ENCODE measurements at places on chromosomes 12 and 14.

DNA sequence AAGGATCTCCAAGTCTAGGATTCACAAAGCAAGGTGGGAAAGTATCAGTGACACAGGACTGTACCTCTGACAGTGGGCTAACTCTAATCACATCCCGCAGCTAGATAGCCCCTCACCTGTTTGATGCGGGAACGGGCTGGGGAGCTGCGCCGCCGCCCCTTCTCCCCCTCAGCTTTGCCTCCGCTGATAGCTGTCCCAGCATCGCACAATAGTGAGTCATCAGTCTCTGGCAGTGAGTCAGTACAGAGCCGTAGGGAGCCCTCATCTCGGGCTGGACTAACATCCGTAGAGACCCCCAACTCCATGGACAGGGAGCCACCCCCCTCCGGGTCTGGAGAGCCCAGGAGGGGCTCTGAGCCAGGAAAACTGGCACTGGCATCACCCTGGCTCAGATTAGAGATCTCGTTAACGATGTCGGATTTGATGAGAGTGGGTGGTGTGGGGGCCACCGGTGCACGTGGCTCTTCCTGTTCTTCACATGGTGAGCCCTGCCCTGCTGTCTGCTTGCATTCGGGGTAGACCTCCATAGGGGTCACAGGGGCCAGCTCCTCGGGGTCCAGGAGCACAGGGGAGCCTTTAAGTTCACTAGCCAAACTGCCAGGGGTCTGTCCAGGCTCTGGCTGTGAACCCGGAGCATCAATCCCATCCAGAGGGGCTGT is 10.9 kb downstream of the KMT2D start:
- no peak for DNase-seq

- no peak for DNase-seq
These were observed 4.3 kb downstream of the SLC2A14 start for GRCh38 chr12:7868391-7868790.

GRCh38 chr14:88194531-88194930 is 128.5 kb downstream of the KCNK10 start:
- DNase-seq, result no peak

- no peak for DNase-seq
These were observed 41.1 kb downstream of the PRB3 start for GRCh38 chr12:11228296-11228879.

DNA sequence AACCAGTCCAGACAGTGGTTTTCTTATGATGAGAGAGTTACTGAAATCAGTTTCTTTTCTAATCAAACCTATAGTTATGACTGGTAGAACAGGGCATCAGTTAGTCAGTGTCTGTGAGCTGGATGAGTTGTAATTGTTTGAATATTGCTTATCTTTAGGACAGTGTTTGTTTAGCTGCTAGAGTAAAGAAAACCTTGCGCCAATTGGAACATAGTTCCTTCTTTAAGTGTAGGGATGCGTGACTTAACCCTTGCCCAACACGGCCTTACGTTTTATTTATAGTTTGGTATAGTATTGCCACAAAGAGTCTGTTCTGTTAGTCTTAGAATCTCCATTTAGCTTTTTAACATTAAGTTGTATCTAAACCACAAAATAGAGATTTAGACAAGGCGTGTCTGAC is 572.6 kb downstream of the SLC16A7 start:
- DNase-seq, result no peak

GRCh38 chr14:95321693-95322455 is 2.2 kb upstream of the CLMN start:
- no peak for DNase-seq

DNA sequence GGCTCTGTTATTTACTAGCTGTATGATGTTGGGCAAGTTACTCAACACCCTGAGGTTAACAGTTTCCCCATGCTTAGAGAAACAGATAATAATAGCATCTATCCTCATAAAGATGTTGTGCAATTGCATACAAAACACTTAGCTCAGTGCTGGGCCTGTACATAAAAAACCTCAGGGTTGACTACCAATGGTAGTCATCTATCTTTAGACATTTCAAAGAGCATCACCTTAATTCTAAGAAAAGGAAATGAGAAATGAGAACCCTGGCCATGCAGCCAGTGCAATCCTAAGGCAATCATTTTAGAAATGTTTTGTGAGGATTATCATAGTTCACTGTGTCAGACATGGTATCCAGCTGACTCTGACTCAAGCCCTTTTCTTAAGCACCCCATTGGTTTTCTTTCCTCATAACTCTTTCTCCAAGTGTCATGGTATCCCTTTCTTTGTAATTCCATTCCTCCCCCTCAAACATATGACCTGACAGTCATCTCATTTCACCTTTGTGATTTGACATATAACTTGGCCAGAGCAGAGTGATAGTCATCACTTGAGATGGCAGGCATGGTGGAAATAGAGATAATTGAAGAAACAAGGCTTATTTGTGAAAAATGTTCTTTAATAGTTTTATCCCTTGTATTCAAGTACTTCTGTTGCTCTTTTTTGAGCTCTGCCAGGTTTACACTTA is 29.5 kb upstream of the OSBPL8 start:
- DNase-seq, result no peak

DNA sequence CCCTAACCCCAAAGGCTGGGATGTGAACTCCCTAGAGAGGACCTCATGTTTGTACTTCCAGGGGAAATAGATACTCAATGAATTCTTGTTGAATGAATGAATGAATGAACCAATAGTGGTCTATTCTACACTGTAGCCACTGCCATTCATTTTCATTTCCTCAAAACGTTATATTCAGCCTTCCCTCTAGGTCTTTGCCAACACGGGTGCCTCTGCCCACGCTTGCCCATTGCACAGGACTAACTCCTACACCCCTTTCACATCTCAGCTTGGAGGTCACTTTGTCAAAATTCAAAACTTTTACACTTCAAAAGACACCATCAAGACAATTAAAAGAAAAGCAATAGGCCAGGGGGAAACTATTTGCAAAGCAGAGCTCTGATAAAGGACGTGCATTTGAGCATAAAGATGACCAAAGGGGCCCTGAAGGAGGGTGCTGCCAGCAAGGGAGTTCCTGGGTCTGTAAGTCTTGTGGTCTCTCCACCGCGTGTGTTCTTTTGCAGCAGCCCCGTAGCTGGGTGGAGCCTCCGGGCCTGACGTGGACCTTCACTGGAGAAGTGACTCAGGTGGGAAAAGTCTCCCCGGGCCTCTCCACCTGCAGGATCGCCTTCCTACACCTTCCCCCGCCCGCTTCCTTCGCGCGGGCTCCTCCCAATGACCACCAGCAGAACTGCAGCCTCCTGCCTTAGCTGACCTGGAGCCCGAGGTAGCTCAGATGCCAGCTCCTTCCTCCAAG is 31.5 kb downstream of the TMEM63C start:
- DNase-seq, result no peak

- no peak for DNase-seq
These were observed 2.3 kb upstream of the C14orf39 start for GRCh38 chr14:60488175-60488574.

DNA sequence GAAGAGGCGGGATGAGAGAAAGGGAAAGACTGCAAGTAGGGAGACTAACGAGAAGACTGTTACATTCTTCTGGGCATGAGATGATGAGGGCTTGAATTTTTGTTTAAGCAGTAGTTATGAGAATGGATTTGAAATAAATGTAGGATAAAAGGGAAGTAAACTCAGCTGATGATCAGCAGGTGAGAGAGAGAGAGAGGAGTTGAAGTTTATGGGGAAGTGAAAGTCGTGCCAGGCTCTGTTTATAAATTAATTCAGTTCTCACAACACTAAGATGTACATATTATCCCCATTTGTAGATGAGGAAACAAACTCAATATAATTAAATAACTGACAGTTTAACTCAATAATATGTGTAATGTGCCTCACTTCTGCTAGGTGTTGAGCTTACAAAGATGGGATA is 170.0 kb upstream of the RMST start:
- DNase-seq, result no peak

DNA sequence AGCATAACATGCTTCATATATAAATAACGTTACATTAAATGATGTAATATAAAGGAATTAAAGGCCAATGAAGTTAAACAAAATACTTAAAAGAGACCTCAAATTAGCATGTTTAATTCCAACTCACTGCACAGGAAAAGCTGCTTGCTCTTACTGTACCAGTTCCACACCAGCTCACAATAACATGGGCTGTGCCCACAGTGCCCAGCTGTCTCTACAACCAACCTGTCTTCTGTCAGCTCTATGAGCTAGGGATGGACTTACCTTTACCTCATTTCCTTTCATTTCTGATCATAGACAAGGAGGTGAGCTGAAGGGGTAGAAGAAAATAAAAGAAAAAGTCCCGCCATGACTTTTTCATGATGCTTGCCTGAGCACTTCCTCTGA is 64.8 kb downstream of the NKX2-1 start:
- no peak for DNase-seq

- DNase-seq, result no peak
These were observed 2.2 kb downstream of the ADIPOR2 start for GRCh38 chr12:1692895-1693610.

- DNase-seq, result no peak
These were observed 80.3 kb downstream of the PAPOLA start for GRCh38 chr14:96582411-96582961.

DNA sequence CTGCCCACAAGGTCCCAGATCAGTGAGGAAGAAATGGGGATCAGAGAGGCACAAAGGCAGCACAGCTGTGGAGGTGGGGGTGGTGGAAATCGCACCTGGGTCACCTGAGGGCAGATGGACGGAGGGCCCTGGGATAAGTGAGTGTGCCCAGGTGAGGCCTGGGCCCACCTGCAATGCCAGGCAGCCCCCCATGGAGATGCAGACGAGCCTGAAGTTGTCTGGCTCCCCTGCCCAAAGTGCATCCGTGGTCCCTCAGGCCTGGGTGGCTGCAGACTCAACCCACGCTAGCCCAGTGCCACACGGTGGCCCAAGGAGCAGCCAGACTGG is 84.9 kb downstream of the NCOR2 start:
- DNase-seq, result no peak

DNA sequence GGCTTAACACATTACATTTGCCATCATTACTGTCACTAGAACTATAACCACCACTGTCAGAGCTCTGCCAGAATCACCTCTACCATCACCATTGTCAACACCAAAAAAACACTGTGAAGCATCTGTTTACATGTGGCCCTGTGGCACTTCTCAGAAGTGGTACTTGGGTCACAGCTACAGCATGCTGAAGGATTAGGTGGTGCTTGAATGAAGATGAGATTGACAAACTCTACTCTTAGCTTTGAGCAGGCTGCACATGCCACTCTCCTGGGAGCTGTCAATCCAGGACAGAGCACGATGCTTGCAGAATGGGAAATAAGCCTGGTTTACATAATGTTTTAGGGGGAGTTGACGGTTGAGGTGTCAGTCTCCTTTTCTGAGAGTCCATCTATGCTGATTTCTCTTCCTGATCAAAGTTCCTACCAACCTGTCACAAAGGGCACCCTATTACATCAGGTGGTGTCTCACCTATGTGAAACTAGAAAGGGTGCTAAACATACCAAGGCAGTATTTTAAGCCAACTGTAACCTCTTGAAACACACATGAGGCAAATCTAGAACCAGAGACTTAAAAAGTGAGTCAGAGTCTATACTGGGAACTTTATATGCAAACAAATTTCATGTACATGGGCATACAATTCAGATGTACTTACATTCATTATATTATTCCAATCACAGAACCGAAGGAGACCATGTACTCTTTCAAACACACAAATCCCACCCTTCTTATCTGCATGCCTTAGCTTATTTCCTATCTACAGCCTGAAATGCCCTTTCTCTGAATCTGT is 258.7 kb downstream of the EMP1 start:
- no peak for DNase-seq

DNA sequence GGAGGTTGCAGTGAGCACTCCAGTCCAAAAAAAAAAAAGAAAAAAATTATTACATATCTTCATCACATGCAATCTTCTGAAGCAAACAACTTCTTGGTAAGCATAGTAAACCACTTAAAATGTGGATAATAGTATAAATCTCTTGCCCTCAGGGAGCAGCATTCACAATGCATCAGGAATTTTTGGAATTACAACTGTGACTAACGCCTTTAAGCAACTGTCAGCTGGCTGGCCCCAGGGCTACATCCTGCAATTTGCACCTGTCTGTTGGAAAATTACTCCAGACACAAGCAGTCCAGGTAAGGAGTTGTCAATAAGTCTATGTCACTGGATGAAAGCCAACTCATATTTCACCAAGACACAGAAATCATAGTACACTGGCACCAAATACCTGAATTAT is 5.5 kb upstream of the SLC7A7 start:
- DNase-seq, result no peak

DNA sequence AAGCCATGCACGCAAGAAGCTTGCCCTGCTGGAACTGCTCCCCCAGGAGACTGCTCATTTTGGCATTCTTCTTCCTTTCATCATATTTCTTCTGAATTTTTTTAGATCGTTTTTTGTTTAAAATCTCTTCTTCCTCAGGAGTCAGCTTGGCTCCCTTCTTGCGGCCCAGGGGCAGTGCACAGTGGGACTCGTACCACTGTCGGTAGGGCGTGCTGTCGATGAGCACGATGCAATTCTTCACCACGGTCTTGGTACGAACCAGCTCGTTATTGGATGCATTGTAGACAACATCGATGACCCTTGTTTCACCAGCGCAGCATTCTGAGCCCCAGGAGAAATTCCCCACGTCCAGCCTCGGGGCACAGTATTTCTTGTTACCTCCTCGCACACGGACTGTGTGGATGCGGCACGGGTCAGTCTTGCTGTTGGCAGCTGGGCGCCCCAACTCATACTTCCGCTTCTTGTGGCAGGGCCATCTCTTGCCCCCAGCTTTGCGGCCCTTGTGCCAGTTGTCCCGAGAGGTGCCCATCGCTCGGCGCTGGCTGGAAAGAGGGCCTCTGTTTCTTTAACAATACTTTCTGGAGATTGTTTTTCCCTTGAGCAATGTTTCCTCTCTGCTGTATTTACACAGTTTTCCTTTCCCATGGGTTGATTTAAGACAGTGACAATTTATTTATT is 452.4 kb downstream of the TMEM121 start:
- no peak for DNase-seq

- no peak for DNase-seq
These were observed 260.9 kb downstream of the ITPR2 start for GRCh38 chr12:26572137-26572536.

DNA sequence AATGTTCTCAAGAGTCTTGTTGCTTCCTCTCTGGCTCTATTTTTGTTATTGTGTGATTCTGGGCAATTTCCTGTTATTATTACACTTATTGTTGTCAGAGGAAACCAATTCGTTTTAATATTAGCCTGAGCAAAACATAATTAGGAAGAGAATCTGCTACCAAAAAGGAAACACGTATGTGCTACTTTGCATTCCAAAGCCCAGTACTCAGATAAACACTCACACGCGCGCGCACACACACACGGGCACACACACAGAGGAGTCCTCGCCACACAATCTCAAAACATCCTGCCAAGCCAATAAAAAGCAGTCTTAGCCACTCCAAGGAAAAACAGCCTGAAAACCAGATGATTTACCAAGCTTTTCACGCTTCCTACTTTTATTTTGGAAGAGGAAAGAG is 400.7 kb downstream of the NUAK1 start:
- no peak for DNase-seq

GRCh38 chr12:60148109-60148508 is 552.3 kb downstream of the SLC16A7 start:
- no peak for DNase-seq
